ENCODE measurements at places on chromosomes 5 and 9. TPM values are rescaled to one million over a fixed set of nuclear protein-coding genes. Genes with fewer than 3 reads are reported as not detected.

Gene FOXD4
- 0.09 TPM for total RNA-seq

Gene HTR4
- total RNA-seq = not detected

Gene ALDH7A1
- 39.6 TPM for total RNA-seq

Gene KCTD16
- total RNA-seq = 0.27 TPM

Gene IL17B
- not detected for total RNA-seq
